ENCODE measurements at places on chromosomes 3 and 15. TPM values are rescaled to one million over a fixed set of nuclear protein-coding genes. Genes with fewer than 3 reads are reported as not detected.

DNA sequence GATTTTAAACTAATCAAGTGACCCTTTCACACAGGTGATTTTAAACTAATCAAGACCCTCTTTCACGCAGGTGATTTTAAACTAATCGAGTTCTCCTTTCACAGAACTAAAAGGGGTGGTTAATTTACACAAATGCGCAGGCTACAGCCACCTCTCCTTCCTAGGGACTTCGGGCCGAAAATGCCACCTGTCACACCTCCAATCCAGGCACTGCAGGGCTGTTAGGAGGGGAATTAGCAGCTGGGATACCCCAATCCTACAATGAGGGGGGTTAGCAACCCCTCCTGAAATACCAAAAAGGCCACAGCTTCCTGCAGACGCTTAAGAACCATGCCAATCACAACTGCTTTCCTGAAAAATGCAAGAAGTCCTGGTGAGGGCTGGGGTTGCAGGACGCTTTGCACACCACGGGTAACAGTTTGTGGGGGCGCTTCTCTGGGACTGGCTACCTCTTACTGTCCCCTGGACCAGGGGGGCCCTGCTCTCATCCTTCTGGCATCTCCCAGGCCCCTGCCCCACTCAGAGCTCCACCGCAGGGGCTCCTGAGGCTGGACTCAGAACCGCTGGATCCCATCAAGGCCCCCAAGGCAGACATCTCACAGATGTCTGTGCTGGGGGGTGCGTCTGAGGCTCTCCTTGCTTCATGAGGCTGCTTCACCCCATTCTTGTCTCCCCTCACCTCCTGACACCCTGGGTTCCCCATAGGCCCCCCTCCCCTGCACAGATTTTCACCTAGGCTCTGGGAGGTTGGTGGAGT lies 145.9 kb downstream of the OR4M2 start:
- DNase-seq: no peak

GRCh38 chr3:42500091-42500490 lies 2.4 kb upstream of the VIPR1 start:
- no peak for DNase-seq

DNA sequence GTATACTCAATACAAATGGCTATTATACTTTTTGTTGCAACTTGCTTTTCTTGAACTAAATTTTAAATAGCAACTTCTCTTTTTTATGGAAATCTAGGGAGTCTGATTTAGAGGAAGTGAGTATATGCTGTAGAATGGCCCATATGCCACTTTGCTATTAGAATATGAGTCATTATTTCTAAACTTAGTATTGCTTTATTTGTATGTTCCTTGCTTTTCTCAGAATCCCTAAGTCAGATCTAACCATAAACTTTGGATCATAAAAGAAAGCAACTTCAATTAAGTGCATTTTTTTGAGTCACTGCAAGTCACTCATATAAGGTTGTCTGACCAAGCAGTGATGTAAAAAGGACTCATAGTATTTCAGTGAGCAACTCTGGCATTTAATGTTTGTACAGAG lies 17.5 kb upstream of the SPTSSB start:
- no peak for DNase-seq

GRCh38 chr15:77019521-77020331 lies 24.8 kb downstream of the PSTPIP1 start:
- peak; percentile 15 for DNase-seq

- no peak for DNase-seq
Measured at GRCh38 chr15:56608140-56608778, 125.0 kb downstream of the ZNF280D start.

DNA sequence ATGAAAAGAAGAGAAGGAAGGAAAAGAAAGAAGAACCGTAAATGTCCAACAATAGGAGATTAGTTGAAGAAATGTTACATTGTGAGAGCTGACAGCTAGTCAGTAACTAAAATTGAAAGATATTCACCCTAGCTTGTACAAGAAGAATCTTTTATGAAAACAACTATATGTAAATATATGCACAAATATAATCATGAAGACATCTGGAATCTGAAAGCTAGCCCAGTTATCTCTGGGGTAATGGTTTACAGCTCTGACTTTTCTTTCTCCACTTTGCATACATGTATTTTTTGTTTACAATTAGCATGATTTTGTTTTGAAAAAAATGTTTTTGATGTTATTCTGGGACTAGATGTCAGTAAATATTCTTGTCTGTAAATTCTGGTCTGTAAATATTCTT lies 37.1 kb upstream of the ADAMTSL3 start:
- no peak for DNase-seq

DNA sequence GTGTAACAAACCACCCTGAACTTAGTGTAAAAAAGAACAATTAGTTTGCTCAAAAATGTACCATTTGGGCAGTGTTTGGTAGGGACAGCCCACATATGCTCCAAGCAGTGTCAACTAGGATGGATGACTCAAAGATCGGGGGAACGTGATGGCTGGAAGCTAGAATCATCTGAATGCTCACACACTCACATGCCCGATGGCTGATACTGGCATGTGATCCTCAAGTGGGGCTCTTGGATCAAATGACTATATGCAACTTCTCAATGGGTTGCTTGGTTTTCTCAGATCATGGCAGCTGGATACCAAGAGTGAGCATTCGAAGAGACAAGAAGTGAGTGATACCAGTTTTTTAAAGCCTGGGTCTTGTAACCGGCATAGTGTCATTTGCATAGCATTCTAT lies 335.9 kb upstream of the KCNMB2 start:
- DNase-seq: no peak

DNA sequence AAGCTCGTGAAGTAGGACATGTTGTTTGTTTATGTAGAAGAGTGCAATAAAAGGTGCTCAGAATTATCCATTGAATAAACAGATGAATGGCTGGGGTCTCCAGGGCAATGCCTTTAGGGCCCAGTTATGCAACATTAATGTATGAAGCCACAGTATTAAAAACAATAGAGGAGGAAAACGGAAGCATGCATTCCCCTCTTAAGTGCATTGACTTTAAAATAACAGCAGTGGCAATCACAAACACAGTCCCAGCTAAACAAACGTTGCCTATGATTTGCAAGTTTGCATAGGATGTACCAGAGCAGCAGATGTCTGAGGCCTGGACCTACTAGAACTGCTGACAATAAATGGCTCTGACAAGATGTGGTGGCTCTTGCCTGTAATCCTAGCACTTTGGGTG lies 60.6 kb upstream of the GCNT3 start:
- DNase-seq: no peak

DNA sequence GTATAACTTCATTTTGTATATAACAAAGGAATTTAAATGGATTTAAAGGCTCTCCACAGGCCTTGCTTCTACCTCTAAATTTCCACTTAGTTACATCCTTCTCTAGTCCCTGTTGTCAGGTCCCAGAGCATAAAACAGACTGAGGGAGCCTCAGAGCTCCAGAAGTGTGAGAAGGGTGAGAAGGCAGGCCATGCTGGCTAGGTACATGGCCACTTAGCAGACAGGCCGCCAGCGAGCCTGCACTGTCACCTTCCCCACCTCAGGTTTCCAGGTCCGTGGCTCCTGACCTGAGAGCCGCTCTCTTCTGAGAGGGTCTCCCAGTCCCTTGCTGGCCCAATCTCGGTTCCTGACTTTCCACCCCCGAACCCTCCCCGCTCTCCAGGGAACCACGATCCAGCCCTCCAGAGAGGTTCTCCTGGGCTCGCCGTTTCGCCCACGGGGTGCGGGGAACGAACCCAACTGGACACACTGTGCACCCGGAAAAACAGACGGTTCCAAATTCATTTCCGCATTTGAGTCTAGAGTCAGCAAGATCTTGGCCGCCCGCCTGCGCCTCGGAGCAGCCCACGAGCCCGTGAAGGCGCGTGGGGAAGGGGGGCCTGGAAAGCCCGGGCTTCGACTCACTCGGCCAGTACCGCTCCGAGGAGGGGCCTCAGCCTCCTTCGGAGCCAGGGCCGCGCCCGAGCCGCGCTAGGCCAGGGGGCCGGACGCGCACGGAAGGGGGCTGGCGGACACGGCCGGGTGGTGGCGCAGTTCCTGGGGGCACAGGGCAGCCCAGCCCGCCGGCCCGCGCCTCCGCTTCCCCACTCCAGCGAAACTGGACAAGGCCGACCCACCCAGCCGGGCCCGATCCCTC lies 16.7 kb upstream of the SOX2 start:
- DNase-seq: no peak

- DNase-seq: no peak
Measured at GRCh38 chr15:85671156-85671555, 123.6 kb downstream of the KLHL25 start.

DNA sequence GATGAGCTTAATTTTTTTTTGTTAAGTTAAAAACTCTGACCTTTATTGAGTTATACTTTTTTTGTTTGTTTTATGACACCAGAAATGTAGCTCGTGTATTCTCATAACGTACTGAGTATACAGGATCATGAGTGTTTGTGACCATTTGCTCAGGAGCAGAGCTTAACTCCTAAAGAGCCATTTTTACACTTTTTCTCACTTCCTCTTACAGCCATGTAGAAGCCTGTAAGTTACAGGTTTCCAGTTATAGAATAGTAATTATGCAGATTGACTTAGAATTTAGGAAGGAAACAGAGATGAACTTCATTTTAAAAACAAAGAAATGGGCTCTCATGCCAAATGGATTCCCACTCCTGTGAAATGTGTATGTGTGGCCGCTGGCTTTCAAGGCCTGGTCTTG lies 151.7 kb downstream of the MCTP2 start:
- no peak for DNase-seq

GRCh38 chr3:177321819-177322218 lies 124.5 kb upstream of the TBL1XR1 start:
- DNase-seq: no peak

DNA sequence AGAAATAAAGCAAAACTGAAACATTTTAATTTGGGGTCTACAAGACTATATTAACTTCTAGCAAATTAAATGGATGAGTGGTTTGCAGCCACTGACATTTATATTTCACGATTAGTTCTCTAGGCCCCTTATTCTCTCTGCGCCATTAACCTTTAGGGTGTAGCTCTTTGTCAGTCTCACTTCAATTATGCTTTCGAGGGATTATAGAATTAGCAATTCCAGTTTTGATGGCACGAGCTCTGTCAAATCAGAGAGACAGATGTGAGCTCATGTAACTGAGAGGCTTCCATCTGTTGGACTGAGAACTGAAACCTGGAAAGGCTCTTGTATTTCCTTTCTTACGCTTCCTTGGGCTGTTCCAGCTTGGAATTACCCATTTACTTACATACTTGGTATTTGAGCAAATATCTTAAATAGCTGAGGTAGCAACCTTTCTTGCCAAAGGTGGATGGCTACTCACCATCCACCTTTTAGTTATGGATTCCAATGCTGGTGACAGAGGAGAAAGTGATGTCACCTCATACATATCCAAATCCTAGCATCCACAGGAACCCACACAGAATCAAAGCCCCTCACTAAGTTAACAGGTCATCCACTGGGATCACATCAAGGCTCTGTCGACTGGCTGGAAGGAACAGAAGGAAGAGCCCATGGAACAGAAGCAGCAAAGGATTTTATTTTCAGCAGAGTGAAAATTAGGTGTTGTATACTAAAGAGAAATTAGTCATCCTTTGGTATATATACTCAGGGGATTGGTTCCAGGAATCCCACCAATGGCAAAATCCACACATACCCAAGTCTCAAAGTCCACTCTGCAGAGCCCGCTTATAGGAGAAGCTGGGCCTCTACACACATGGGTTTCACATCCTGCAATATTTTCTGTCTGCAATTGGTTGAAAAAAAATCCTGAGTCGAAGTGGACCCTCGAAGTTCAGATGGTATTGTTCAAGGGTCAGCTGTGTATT lies 20.8 kb downstream of the VGLL4 start:
- no peak for DNase-seq

- no peak for DNase-seq
Measured at GRCh38 chr3:132880986-132881385, 157.2 kb upstream of the TMEM108 start.

DNA sequence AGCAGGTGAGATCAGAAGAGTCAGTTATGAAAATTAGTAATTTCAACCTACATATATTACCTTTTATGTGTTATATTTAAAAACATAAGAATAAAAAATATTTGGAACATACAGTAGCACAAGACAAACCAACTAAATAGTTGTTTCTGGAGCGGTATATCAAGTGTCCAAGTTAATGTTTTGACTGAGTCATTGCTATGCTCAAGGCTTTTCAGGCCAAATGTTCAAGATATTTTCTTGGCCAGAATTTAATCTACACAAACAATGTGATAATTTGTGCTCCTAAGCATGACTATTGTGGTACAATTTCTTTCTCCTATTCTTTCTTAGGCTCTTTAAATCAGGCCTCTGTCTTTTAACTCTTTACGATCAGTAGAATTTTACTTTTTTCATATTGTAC lies 412.4 kb downstream of the RAP2B start:
- DNase-seq: no peak

- no peak for DNase-seq
Measured at GRCh38 chr3:33063651-33064051, 33.3 kb downstream of the GLB1 start.

DNA sequence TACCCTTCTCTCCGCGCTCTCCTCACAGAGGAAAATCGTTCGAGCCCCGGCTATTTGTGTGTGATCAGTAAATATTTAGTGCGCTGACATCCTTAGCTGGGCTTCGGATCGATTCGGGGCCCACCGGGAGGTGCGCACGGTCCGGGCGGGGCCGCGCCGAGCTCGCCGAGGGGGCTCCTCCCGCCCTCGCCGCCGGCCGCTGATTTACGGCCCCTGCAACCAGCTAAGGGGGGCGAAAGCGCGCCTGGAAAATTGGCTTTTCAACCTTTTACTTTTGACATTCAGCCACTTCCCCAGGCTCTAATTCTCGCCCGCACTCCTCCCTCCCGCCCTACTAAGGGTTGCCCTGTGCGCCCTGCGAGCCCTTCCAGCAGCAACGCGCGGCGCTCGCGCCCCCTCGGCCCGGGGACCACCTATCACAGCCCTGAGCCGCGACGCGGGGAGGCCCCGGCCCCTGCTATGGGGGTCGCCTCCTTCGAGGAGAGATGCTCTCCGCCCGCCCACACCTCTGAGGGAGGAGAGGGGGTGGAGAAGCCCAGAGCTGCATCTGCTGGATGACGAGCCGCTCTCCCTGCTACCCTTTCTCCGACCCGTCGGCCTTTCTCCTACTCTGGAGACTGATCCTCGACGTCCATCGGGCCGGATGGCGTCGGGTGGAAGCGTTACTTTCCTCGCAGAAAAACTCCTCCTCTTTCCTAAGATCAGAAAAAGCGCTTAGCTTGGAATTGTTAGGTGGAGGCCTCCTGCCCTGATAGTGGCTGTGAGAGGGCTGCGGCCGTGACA lies 7.8 kb upstream of the NR2F2 start:
- DNase-seq: no peak

CCR4 gene
- not detected for total RNA-seq

EEF1AKMT4 gene
- total RNA-seq: 19.1 TPM

FANCD2OS gene
- total RNA-seq: not detected

PPP4R2 gene
- 22.0 TPM for total RNA-seq

GABRR3 gene
- not detected for total RNA-seq

LEKR1 gene
- total RNA-seq: 0.29 TPM

SPATA12 gene
- 0.43 TPM for total RNA-seq

RASGRP1 gene
- 0.30 TPM for total RNA-seq

CHRNA3 gene
- not detected for total RNA-seq

ALS2CL gene
- total RNA-seq: 2.1 TPM

CLEC3B gene
- total RNA-seq: not detected
